ENCODE measurements at places on chromosomes 3 and 15.

DNA sequence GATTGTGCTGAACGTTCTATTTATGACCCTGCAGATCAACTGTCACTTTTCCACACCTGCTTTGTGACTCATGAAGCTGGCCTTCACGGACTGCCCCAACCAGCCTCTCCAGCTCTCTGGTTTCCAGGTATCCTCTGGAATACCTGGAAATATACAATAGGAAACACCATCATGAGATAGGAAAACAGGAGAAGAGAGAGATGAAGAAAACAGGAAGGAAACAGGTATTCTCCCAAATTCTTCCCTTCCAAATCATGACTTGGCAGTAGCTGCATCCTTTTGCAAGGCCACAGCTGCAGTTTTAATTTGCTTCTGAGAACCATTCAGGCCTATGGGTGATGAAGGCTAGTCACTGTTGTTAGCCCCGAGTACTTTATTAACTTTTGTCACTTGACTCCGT is 909.1 kb downstream of the EPHA3 start:
- DNase-seq: no peak

- DNase-seq: no peak
Observed at GRCh38 chr3:54131890-54132289, 9.5 kb downstream of the CACNA2D3 start.

DNA sequence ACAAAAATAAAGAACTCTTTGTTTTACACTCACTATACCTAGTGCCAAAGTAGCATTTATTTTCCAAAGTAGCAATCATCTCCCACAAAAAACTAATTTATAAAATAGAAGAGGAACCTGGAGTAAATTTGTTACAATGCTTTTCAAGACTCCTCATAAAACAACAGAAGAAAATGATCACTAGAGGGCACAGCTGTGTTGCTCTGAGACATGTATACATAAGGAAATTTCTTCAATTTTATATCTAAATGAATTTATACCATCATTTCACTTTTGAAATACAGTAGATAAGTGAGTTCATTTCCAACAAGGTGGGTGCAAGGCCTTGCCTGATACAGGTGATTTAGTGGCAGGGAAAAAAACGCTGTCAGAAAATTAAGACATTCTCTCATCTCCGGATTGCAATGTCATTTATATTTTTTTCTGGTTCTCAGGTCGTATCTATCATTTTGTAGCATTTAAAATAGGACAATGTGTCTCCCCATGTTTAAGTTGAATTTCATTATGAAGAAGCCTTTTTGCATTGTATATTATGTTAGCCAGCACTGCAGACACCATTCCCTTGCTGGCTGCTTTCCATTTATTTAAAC is 25.3 kb upstream of the ARHGEF26 start:
- no peak for DNase-seq

GRCh38 chr3:84789961-84790360 is 168.8 kb upstream of the CADM2 start:
- DNase-seq: no peak

- DNase-seq: no peak
Observed at GRCh38 chr3:195896361-195897080, 11.8 kb downstream of the TNK2 start.

GRCh38 chr3:123387532-123387931 is 61.4 kb downstream of the ADCY5 start:
- no peak for DNase-seq

DNA sequence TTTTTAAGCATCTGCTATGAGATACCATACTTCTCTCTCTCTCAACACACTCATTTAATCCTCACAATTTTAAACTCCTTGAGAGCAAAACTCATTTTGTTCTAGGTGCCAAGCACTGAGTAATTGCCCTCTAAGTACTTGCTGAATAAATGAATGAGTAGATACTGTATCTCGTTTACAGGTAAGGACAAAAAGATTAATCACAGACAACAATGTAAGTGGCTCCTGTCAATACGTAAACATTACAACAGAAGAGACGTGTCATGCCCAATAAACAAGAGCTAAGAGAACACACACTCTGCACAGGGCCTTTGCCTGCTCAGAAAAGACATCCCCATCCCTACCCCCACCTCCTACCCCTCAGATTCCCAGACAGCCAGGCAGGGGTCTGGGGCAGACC is 59.8 kb downstream of the CHSY1 start:
- DNase-seq: no peak
